NAMALWA (cell line): ENCODE measurements at places on chromosomes 3 and 15.
A peak's percentile ranks its signal among the peaks of the same experiment; 100 is the strongest.

GRCh38 chr3:155435821-155436220, 142.3 kb upstream of the STRIT1 start:
- DNase-seq, result no peak

DNA sequence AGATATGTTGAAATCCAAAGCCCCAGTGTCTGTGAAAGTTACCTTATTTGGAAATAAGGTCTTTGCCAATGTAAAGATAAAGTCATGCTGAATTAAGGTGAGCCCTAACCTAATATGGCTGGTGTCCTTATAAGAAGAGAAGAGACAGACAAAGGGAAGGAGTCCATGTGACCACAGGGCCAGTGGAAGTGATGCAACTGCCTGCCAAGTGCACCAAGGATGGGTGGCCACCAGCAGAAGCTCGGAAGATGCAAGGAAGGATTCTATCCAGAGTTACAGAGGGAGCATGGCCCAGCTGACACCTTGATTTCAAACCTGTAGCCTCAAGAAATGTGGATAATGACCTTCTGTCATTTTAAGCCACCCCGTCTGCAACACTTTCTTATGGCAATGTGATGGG, 35.3 kb upstream of the PGPEP1L start:
- no peak for DNase-seq

DNA sequence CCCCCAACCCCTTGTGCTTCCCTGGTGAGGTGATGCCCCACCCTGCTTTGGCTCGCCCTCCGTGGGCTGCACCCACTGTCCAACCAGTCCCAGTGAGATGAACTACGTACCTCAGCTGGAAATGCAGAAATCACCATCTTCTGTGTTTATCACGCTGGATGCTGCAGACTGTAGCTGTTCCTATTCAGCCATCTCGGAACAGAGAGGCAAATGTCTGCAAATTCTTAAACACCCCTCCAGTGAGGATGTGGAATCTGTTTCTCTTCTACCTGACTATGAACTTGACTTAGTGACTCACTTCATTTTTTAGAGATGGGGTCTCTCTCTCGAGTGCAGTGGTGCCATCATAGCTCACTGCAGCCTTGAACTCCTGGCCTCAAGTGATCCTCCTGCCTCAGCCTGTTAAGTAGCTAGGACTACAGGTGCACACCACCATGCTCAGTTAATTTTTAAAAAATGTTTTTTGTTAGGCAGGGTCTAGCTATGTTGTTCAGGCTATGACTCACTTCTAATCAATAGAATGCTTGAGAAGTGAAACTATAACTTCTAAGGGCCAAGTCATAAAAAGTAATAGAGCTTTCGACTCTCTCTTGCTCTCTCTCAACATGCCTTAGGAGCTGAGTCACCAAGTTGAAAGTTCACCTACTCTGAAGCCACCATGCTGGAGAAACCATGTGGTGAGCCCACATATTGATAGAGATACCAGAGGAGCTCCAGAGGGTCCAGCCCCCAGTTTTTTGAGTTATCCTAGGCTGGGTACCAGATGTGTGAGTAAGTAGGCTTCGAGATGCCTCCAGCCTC, 11.5 kb upstream of the PARP14 start:
- DNase-seq, result no peak

GRCh38 chr3:52277972-52278509, 408 bp downstream of the WDR82 start:
- peak; percentile 55 for DNase-seq

DNA sequence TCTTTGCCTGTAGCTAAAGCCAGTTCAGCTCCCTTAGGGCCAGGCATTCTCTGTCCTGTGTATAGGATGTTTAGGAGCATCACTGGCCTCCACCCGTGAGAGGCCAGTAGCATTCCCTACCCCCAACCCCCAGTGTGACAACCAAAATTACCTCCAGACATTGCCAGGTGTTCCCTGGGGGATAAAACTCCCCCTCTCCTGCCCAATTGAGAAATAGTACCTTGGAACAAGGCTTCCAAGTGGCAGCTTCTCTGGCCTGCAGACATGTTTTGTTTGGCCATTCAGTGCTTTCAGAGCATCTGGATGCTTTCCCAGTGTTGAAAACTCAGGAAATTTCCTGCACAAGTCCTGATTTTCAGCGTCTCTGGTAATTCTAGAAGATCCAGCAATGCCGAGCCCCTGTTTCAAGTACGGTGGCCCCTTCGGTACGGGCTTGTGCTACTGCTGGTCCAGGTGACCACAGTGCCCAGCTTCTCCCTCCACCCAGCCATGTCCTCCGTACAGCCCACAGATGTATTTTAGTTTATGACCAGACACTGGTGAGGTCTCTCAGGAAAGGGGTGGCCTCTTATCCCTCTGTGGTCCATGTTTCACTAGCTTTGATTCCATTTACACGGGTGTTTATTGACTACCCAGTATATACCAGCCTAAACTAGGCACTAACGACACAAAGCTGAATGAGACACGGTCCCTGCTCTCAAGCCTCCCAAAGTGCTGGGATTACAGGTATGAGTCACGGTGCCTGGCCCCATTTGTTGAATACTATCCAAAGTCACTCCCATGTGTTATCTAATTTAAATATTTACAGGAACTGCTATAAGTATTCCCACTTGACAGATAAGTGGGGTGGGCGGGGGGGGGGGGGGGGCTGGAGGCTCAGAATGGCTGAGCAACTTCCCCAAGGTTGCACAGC, 125.4 kb upstream of the RAD18 start:
- no peak for DNase-seq

GRCh38 chr3:104987859-104988258, 378.9 kb upstream of the ALCAM start:
- peak; percentile 6 for DNase-seq

GRCh38 chr15:51620641-51621040, 1.9 kb downstream of the DMXL2 start:
- peak; percentile 67 for DNase-seq

DNA sequence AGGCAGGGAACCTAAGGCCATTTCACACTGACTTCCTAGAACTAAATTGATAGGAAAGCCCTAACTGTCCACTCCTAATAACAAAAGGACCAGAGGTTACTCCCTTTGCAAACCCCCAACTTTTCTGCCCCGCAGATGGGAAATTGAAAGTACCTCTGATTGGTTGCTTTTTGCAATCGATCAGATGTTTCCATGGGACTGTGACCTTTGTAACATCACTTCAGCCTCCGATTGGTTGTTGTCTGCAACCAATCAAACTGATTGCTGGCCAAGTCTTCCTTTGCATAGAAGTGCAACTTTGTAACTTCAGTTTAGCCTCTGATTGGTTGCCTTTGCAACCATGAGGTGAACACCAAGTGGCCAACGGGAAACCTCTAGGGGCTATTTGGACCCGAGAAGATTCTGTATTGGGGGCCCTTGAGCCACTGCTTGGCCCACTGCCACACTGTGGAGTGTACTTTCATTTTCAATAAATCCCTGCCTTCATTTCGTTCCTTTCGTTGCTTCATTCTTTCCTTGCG, 11.3 kb upstream of the KNL1 start:
- DNase-seq, result no peak

DNA sequence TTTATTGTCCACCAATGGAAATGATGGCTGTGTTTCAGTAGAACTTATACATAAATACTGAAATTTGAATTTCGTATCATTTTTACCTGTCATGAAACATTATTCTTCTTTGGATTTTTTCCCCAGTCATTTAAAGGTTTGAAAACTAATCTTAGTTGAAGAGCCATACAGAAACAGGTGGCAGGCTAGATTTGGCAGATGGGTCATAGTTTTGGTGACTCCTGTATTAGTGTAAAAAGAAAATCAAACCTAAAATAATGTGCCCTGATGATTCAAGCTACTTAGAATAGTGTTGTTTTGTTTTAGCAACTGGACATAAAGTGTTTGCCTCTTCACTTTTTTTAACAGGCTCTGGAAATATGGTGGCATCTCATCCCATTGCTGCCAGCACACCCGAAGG, 68.9 kb downstream of the SIDT1 start:
- no peak for DNase-seq

DNA sequence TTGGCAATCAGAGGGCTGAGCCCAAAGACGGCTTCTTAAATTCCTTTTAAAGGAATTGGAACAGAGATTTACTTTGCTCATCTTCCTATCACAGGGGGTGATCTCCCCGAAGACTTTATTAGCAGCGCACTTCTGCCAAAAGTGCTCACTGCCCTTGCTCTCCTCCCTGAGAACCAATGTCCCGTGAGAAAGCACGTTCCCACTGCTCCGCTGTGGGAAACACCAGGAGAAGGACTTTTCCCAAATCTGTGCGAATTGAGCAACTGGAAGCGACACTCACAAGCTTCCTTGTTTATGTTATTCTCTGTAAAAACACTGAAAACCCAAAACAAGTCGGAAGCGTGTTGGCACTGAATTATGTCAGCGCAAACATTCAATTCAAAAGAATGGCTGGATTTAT, 670.8 kb upstream of the NR2F2 start:
- DNase-seq, result no peak

GRCh38 chr3:154614601-154615000, 184.6 kb upstream of the GPR149 start:
- no peak for DNase-seq

DNA sequence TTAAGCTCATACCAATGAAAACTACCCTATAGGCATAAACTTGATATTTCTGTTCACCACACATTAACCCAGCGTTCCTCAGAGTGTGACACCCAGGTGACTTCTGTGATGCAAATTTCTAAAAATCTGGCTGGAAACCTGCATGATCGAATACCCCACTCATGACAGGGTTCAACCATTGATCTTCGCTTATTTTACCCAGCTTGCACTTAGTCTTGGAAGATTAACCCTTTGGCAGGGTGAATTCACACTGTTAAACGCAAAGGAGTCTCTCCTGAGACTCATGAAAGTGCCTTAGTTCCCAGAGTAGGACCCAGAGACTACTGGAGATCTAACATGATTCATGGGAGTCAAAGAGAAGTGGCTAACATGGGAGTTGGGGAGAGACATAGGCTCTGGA, 391.6 kb downstream of the MECOM start:
- no peak for DNase-seq

- no peak for DNase-seq
Observed at GRCh38 chr15:25245801-25246622, 192.8 kb downstream of the UBE3A start.

GRCh38 chr3:27467545-27467944, 16.6 kb downstream of the SLC4A7 start:
- DNase-seq, result peak; percentile 74

DNA sequence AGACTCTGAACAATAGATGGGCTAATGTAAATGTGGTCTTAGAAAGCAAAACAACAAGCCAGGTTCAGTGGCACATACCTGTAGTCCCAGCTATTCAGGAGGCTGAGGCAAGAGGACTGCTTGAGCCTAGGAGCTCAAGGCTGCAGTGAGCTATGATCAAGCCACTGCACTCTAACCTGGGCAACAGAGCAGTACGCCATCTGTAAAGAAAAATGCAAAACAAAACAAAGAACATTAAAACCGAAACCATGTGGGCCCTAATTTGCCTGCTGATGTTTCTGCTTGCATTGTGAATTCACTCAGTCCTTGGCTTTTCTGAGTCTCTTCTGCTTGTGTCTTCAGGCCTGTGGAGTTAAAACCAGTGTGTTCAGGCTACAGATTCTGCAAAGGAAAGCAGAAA, 56.7 kb downstream of the CCNL1 start:
- peak; percentile 74 for DNase-seq

DNA sequence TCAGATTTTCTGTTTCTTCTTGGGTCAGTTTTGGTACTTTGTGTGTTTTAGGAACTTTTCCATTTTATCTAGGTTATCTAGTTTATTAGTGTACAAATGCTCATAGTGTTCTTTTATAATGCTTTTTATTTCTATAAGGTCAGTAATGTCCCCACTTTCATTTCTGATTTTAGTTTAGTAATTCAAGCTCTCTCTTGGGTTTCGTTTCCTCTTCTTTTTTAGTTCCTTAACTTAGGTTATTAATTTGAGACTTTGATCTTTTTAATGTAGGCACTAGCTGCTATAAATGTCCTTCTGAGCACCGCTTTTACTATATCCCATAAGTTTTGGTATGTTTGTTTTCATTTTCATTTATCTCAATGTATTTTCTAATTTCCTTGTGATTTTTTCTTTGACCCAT, 27.0 kb upstream of the CD200R1L start:
- peak; percentile 50 for DNase-seq

GRCh38 chr3:156535162-156535627, 19.7 kb downstream of the SSR3 start:
- DNase-seq, result peak; percentile 23

GRCh38 chr3:105334138-105334882, 32.4 kb upstream of the ALCAM start:
- DNase-seq, result no peak

DNA sequence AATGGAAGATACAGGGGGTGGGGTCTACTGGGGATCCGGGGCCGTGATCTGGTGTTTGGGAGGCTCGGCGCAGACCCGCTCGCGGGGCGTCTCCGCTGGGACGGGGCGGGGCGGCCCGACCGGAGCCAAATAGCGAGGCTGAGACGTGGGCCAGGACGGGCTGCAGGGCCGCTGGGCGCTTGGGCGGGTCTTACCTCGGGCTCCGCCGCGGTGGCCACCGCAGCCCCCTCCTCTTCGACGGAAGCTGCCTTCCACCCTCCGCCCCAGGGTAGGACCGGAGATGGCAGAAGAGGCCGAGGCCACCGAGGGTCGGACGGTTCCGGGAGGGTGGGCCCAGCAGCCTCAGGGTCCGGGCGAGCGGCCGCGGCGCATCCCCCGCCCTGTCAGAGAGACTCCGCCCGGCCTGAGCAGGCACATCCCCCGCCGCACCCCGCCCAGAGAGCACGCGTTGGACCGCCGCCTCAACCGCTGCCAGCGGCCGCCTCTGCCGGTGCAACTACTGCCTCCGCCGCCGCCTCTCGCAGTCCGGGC, 399 bp downstream of the MYO9A start:
- peak; percentile 85 for DNase-seq

DNA sequence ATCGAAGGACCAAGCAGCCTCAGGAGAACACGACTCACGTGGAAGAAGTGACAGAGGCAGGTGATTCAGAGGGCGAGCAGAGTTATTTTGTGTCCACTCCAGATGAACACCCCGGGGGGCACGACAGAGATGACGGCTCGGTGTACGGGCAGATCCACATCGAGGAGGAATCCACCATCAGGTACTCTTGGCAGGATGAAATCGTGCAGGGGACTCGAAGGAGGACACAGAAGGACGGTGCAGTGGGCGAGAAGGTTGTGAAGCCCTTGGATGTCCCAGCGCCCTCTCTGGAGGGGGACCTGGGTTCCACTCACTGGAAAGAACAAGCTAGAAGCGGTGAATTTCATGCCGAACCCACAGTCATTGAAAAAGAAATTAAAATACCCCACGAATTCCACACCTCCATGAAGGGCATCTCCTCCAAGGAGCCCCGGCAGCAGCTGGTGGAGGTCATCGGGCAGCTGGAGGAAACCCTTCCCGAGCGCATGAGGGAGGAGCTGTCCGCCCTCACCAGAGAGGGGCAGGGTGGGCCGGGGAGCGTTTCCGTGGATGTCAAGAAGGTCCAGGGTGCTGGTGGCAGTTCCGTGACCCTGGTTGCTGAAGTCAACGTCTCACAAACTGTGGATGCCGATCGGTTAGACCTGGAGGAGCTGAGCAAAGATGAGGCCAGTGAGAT, 26.0 kb downstream of the SYNM start:
- DNase-seq, result no peak

DNA sequence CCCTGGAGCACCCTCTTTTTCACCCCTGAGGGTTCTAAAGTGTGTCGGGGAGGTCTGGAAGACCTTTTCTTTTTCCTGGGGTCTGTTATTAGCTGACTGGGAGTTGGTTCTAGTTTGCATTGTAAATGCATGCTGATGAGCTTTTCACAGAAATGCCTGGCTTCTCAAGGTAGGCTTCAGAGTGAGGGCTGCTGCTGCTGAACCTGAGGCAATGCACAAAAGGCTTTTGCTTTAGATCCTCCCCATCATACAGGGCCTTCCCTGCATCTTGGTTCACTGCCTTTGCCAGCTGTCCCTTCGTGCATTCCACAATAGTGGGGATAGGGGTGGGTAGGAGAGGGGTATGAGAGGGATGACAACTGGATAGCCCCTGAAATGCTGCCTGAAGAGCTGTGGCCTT, 46.6 kb downstream of the FAH start:
- no peak for DNase-seq
